Stimulated activated CD4-positive, alpha-beta T cell treated with anti-CD3 and anti-CD28 coated beads, Interleukin-1b, Interleukin-23, amount 100 ng/mL, for 24 hours (primary cell): ENCODE measurements at places on chromosomes 3 and 15.

- no peak for DNase-seq
Measured at GRCh38 chr3:15539066-15539465, 17.6 kb upstream of the COLQ start.

- no peak for DNase-seq
Measured at GRCh38 chr3:48566401-48566760, 2.8 kb upstream of the UCN2 start.

GRCh38 chr15:64522226-64522823, 61.9 kb downstream of the ZNF609 start:
- no peak for DNase-seq

- DNase-seq: no peak
Measured at GRCh38 chr3:116994351-116994879, 284.8 kb downstream of the TUSC7 start.

DNA sequence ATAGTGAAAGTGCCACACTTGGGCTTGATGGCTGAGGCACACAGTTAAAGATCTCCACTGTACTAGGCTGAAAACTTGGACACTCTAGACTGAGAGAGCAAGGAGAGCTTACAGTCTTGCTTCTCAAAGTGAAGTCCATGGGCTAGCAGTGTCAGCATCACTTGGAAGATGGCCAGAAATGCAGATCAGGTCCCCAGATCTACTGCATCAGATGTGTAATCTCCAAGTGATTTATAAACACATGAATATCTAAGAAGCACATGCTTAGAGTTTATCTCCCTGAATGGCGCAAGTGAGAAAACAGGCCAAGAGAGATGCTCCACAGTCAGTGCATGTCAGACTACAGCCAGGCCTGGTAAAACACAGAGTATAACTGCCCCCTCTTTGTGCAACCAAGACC, 308.6 kb downstream of the CLSTN2 start:
- DNase-seq: no peak

DNA sequence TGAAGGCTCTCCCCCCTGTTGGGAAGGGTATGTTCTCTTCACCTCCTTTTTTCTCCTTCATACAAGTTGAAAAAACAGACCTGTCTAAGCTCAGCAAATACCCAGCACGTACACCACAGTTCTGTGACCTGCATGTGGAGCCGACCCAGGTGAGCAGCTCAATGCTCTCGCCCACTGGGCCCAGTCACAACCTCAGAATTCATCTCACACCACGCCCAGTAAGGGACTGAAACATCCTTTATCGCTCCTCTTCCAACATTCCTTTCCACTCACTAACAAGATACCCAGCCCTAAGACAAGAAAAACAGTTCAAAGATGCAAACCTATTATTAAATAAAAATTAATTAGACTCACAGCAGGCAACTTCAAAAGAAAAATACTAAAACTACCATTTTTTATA, 68.9 kb downstream of the FOXP1 start:
- no peak for DNase-seq

DNA sequence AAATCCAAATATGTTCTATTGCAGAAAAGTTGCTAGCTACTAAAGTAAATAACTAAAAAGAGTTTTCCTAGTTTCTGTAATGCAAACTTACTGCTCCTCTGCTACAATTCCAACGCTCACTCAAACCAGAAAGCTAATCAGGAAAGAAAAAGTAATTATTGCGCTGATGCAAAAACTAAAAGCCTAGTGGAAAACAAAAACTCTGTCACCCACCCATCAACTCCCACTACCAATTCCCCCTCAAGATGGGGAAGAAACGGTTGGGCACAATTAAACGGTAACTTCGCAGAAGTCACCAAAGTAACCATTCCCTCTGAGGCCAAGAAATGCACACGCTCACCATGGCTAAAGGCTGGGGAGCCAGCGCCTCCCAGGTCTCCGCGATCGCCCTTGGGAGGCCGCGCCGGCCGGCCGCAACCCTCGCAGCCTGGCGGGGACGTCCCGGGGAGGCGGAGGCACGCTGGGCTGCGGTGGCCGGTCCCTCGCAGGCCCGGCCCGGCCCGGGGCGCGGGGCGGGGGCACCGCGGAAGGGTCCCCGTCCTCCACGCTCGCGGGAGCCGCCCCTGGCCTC, 684 bp downstream of the SLTM start:
- no peak for DNase-seq

DNA sequence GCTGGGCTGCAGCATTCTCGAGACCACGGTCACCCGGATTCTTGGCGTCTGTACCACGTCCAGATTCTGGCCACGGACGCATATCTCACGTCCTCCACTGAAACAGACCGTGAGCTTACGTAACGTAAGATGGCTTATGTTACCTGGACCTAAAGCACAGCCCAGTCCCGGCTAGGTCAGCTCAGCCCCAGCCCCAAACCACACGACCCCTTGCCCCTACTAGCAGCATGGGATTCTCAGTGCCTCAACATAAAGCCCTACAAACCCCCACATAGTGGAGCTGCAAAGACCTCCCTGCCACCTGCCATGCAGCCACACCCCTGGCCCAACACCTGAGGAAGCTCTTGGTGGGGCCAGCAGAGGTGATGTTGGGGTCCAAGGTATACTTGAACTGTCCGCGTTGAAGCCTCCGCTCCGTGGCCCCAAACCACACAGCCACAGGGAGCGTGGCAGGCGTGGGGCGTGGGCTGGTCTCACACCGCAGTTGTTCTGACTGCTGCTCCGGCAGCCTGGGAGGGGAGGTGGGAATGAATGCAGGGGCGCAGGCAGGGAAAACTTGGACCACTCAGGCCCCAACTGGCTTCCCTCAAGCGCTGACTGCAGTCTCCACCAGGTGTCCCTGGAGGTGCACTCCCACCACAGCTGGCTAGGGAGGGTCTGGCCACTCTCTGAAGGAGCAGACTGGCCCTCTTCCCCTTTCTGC, 14.5 kb downstream of the PLXNB1 start:
- no peak for DNase-seq

DNA sequence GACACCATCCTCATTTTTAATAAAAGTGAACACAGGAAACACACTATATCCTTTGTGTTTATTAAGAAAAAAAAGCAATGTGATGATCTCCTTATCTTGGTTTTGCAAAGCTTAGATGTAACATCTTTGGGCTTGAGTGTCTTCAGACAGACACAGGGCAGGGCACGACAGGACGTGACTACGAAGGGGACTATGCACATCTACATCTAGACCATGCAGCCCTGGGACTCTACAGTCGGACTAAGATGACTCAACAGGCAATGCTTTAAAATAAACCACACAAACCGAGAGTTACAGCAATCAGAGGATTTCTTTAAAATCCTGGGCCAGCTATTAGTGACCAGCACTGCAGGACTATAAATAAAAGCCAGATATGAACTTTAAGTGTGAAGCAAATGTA, 22.8 kb upstream of the TM2D3 start:
- DNase-seq: no peak

GRCh38 chr3:169268286-169268776, 395.2 kb downstream of the MECOM start:
- DNase-seq: no peak

DNA sequence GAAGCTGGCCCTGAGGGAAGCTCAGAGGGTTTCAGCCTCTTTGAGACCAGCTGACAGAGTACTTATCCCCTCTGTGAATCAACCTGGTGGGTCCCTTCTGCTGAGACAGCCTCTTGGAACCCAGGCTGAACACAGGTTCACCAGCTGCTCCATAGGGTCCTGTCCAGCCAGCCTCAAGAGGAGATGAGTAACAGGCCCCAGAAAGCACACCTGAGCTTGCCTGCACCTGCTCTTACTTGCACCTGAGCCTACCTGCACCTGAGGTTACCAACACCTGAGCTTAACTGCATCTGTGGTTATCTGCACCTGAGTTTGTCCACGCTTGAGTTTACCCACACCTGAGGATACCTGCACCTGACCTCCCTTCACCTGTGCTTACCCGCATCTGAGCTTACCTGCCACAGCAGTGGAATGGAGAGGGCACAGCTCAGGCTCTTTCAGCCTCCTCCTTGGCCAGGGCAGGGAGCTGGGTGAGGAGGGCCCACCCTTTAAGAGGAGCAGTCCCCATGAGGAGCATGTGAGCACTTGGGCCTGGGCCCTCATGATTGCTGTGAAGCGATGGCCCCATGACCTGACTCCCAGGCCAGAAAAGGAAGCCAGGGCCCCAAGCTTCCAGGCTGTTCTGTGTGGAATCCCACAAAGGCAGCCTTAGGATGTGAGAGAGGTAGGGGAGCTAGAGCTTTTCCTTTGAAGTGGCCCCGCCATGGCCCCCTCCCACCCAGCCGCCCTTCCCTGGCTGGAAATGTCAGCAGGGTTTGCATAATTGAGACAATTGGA, at the start of gene TRPM1:
TSS of gene TRPM1 (minus strand) at position 464 of the 777 bp plus-strand sequence. CDS start 20,370 bp downstream, outside the sequence.
- no peak for DNase-seq

DNA sequence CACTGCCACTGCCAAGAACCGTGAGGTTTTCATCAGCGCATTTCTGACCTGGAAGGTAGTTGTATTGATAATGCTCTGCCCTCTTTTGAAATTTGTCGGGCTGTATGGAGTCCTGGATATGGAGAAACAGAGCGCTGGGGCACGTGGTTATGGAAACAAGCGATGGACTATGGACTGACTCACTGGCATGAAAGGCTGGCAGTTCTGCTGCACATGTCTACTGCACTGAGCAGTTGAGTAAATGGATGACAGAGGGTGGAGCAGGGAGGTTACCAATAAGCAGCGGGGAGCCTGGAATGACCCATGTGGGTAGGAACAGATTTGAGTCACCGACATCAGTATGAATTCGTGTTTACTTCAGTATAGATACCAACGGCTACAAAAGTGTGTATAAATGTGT, 429.5 kb downstream of the OCA2 start:
- DNase-seq: no peak

DNA sequence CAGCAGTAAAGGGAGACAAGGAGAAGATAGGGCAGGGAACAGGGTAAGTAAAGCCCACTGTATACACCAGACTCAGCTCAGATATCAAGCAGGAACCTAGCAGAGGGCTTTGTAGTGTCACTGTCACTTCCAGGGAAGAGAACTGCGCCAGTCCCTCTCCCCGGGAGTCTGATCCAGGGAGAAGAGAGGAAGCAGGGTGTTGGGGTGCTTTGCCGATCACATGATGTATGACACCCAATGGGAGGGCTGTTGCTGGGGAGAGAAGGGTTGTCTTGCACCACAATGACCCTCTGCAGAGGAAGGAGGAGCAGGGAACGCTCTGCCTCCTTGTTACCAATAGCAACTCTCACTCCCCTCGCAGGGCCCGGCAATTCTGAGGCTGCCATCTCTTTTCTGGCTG, 147.2 kb upstream of the SLC2A2 start:
- no peak for DNase-seq

DNA sequence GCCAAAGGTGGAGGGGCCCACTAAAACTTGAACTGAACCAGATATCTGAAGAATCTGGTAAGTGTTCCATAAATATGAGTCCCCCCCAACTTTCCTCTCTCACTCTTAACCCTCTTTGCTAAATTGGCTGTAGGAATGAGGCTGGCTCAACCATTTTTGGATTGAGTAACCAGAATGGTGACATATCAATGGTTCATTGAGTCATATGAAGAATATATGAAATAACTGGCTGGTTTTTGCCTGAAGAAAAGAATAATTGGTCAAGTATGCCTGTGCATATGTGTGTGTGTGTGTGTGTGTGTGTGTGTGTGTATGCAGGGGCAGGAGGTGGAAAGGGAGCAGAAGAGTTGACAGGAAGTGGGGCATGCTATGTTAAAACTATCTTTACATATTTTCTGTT, 472.9 kb upstream of the THBS1 start:
- no peak for DNase-seq

DNA sequence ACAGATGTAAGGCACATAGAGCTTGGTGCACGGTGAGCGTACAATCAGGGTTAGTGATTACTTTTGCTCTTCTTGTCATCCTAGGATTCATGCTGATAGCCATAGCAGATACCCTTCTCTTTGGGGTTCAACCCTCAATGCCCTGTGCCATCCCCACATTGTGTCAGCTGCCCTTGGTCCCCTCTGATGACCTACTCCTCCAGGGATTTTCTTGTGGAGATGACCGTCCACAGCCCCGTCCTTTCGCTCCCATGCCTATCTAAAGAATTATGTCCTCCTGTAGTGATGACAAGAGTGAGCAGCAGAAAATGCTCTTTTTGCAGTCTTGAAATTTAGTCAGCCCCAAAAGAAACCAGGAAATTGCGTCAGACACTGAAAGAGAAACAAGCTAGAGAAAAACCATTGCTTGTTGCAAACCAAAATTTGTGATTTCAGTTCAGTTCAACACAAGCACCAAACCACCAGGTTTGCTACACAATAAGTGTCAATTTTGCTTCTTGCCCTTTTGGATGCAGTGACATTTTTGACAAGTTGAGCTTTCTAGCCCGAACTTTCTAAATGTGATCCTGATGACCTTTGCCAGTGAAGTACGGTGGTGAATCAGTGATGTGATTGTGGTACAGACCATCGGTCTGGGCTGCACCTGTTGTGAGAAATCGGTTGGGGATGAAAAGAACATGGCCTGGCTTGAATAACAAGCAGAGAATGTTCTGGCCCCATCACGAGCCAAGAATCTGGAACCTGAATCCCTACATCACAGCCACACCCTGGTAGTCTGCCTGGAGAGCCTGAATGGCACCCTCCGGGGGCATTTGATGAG, 41.3 kb downstream of the CMTM7 start:
- no peak for DNase-seq

DNA sequence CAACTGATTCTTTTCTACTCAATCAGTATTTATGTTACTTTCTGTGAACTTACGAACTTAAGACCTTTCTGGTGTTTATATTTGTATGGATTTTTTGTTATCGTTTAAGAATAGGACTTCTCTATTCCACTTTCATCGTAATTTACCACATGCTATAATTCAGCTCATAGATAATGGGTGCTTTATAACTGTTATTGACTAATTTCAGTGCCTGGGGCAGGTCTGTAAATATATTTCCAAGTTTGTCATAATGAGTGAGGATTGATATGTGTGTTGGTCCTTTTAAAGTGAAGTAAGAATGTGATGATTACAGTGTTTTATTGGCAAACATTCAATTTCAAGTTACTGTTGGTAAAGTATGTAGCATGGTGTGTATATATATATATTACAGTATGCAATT, 1.8 kb upstream of the NAALADL2 start:
- no peak for DNase-seq

GRCh38 chr3:43023746-43024145, 44.6 kb downstream of the GASK1A start:
- DNase-seq: no peak

GRCh38 chr3:29919571-29919970, 638.7 kb downstream of the RBMS3 start:
- no peak for DNase-seq

- no peak for DNase-seq
Measured at GRCh38 chr3:154125378-154126030, 4.3 kb downstream of the ARHGEF26 start.

GRCh38 chr3:174532216-174532615, 326.9 kb upstream of the NAALADL2 start:
- DNase-seq: no peak
